ENCODE measurements at places on chromosomes 12 and 14. TPM values are rescaled to one million over a fixed set of nuclear protein-coding genes. Genes with fewer than 3 reads are reported as not detected.

PTPN6 gene
- 0.29 TPM for total RNA-seq

PPP2R5E gene
- 35.3 TPM for total RNA-seq

TEDC1 gene
- total RNA-seq: 12.3 TPM

BHLHE41 gene
- total RNA-seq: 2.7 TPM

FAM177A1 gene
- total RNA-seq: 42.9 TPM

L2HGDH gene
- 8.9 TPM for total RNA-seq

P2RX2 gene
- not detected for total RNA-seq

CCDC198 gene
- total RNA-seq: 2.3 TPM

RITA1 gene
- 24.3 TPM for total RNA-seq

NRXN3 gene
- 0.92 TPM for total RNA-seq

CCDC177 gene
- total RNA-seq: not detected

IFI27 gene
- total RNA-seq: 142 TPM

TOMM20L gene
- not detected for total RNA-seq

TAS2R9 gene
- total RNA-seq: 0.18 TPM

GNB3 gene
- 2.3 TPM for total RNA-seq

DPY19L2 gene
- total RNA-seq: 3.5 TPM

CLEC4C gene
- total RNA-seq: not detected

HOXC4 gene
- total RNA-seq: 0.10 TPM

GLI1 gene
- total RNA-seq: 0.19 TPM

RASSF8 gene
- total RNA-seq: 38.7 TPM

ZNF268 gene
- total RNA-seq: 35.6 TPM

AKAP3 gene
- 1.2 TPM for total RNA-seq

PRKD1 gene
- total RNA-seq: 7.2 TPM

PTGR2 gene
- total RNA-seq: 2.8 TPM

KRT71 gene
- not detected for total RNA-seq

RD3L gene
- not detected for total RNA-seq

BCL11B gene
- not detected for total RNA-seq

CALM1 gene
- 869 TPM for total RNA-seq

PRICKLE1 gene
- total RNA-seq: 7.1 TPM

GPR137C gene
- 2.1 TPM for total RNA-seq

KCNH3 gene
- not detected for total RNA-seq

RFX4 gene
- total RNA-seq: not detected

LGR5 gene
- not detected for total RNA-seq

PRDM4 gene
- 27.7 TPM for total RNA-seq

CLMN gene
- total RNA-seq: 2.6 TPM

INSM2 gene
- total RNA-seq: not detected

PTHLH gene
- 5.0 TPM for total RNA-seq

DNAI7 gene
- total RNA-seq: not detected

CLEC12A gene
- total RNA-seq: not detected

NR1H4 gene
- 0.15 TPM for total RNA-seq

FOXG1 gene
- not detected for total RNA-seq

RNASE7 gene
- total RNA-seq: not detected

CAPS2 gene
- 2.6 TPM for total RNA-seq

OVCH1 gene
- not detected for total RNA-seq

CCDC85C gene
- 9.7 TPM for total RNA-seq

NCAPD2 gene
- total RNA-seq: 37.3 TPM

COX8C gene
- not detected for total RNA-seq

VRTN gene
- total RNA-seq: not detected

PLA2G1B gene
- not detected for total RNA-seq

GLIPR1L2 gene
- not detected for total RNA-seq
